ENCODE measurements at places on chromosomes 5 and 9.

DNA sequence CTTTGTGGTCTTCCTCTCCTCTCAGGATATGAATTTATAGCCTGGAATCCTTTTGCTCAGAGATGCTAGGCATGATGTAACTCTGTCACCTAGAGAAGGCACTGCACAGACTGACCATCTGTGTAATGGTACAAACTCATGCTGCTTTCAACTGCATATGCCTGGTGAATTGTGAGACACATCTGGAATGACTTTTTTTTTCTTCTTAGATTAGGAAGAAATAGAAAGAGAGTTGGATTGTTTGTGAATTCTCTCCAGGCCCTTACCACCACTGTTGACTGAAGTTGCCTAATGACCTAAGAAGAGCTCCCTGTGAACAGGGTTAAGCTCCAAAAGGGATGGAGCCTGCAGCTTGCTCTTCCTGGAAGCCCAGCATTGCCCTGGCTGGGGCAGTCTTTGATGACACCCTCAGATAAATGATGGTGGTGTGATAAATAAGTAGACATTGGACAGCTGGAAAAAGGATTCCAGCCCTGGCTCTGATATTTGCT, 47.8 kb upstream of the TRIM32 start:
- no peak for DNase-seq

GRCh38 chr5:24226479-24226878, 418.3 kb downstream of the CDH10 start:
- no peak for DNase-seq

GRCh38 chr9:98698856-98699255, 9.9 kb downstream of the GABBR2 start:
- no peak for DNase-seq

GRCh38 chr9:121811140-121811539, 159.7 kb downstream of the DAB2IP start:
- DNase-seq: no peak

- DNase-seq: no peak
Observed at GRCh38 chr9:116155698-116156039, 2.1 kb downstream of the PAPPA start.

DNA sequence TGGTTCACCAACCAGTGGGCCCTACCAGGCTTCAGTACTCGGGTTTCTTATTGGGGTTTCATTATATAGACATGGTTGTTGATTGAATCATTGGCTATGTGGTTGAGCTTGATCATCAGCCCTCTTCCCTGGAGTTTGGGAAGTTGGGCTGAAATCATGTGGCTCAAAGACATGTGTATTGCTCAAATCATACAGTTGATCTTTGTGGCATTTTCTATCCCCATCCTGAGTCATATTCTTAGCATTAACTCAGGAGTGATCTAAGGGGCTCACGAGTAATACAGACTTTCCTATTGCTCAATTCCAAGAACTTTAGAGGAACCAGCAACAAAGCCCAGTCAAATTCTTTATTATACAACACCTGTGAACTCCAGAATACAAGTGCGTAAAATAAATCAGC, 66.2 kb downstream of the SMC5 start:
- DNase-seq: no peak

DNA sequence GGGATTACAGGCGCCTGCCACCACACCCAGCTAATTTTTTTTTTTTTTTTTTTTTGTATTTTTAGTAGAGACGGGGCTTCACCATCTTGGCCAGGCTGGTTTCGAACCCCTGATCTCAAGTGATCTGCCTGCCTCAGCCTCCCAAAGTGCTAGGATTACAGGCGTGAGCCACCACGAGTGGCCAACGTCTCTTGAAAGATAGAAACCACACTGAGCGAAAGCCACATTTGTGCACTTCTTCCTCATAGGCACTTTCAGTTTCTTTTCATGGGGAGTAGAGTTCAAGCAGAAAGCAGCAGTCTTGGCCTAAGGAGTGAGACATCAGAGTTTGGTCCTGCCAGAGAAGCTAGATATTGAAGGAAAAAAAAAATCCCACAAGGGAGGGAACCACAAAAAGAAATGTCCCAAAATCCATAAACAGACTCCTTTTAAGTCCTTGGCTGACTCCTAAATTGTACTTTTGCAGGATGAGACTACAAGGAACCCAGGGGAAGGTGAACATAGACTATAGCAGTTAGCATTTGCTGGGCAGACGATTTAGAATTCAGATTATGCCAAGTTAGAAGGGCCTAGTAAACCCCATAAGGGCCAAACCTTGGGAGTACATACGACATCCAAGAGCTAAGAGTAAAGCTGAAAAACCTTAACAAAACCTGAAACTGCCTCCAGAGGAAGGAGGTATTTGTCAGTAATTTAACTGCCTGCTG, 43.9 kb upstream of the GLIPR2 start:
- no peak for DNase-seq

- no peak for DNase-seq
Observed at GRCh38 chr5:163815240-163815791, 309.9 kb downstream of the MAT2B start.

GRCh38 chr9:90188656-90189055, 454.0 kb downstream of the DIRAS2 start:
- no peak for DNase-seq

DNA sequence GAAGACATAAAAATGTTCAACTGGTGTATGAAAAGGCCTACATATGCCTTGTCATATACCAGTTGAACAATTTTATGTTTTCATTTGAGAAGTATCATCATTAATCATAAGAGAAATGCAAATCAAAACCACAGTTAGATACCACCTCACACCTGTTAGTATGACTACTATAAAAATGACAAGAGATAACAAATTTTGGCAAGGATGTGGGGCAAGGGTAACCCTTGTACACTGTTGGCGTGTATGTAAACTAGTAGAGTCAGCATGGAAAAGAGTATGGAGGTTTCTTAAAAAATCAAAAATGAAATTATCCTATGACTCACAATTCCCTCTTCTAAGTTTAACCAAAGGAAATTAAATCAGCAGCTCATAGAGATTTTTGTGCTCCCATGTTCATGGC, 250.4 kb upstream of the ST8SIA4 start:
- no peak for DNase-seq

GRCh38 chr9:121892706-121893105, 200.4 kb downstream of the TTLL11 start:
- DNase-seq: no peak

DNA sequence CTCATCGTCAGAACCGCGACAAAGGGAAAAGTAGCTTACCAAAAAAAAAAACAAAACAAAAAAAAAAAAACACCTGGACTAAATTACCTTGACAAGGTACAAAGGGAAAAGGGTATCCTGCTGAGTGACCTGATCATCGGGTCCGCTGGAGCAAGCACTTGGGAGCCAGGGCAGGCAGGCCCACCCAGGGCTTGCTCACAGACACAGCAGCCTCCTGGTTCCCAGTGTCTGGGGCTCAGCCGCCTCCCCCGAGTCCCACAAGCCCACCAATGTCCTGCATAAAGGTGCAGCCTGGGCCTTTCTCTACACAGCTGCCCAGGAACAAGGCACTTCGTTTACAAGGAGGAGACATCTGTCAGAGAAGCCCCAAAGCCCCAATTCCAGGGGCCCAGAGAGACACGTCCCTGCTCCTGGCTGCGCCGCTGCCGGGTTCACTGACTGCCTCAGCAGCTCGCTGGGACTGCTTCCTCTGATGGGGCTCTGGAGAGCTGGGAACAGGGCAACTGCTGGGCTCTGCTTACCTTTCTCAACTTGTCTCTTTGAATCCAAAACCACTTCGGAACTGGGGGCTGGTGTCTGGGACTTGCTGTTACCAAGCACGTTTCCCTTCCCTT, 63.4 kb downstream of the GOLM1 start:
- DNase-seq: no peak

- DNase-seq: no peak
Observed at GRCh38 chr5:157476702-157477408, 16.8 kb downstream of the NIPAL4 start.

DNA sequence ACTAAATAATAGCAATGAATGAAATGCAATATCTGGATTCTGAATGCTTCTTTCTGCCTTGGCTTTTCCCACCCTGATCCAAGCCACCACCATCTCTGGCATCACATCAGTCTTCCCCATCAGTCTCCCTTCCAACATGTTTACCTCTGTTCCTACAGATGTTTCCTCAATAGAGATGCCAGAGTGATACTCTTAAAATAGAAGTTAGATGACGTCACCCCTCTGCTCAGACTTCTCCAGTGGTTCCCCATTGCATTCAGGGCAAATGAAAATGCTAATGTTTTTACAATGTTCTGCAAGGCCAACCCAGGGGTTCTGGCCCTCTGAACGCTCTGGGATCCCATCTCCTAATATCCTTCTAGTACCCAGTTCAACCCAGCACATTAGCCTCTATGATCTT, 305.8 kb downstream of the TRIM32 start:
- DNase-seq: no peak

GRCh38 chr9:110912419-110913291, 125.6 kb downstream of the LPAR1 start:
- no peak for DNase-seq

DNA sequence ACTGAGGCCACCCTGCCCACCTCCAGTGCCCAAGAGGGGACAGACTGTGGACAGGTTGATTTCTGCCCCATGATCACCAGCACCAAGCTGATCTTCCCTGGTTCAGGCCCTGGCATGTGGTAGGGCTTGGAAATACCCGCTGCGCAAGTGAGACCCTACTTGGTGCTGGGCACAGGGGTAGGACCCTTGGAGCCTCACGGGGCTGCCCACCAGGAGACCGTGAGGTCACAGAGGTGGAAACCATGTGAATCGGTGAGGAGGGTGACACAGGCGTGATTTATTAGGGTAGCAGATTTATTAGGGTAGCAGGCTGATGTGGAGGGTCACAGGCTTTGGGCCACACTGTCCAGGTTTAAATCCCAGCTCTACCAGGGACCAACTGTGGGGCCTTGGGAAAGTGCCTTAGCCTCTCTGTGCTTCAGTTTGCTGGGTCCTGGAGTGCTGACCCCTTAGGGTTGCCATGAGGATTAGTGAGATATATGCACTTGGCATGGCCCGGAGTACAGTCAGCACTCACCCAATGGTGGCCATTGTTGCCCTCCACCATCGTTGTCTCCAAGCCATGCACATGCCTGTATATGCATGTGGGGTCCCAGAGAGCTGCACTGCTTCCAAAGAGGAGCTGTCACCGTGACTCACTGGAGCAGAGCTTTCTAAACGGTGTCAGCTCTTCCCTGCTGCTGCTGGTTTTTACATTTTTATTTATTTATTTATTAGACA, 20.9 kb upstream of the DUSP1 start:
- no peak for DNase-seq

- no peak for DNase-seq
Observed at GRCh38 chr5:171422902-171423663, 3.6 kb downstream of the FGF18 start.

DNA sequence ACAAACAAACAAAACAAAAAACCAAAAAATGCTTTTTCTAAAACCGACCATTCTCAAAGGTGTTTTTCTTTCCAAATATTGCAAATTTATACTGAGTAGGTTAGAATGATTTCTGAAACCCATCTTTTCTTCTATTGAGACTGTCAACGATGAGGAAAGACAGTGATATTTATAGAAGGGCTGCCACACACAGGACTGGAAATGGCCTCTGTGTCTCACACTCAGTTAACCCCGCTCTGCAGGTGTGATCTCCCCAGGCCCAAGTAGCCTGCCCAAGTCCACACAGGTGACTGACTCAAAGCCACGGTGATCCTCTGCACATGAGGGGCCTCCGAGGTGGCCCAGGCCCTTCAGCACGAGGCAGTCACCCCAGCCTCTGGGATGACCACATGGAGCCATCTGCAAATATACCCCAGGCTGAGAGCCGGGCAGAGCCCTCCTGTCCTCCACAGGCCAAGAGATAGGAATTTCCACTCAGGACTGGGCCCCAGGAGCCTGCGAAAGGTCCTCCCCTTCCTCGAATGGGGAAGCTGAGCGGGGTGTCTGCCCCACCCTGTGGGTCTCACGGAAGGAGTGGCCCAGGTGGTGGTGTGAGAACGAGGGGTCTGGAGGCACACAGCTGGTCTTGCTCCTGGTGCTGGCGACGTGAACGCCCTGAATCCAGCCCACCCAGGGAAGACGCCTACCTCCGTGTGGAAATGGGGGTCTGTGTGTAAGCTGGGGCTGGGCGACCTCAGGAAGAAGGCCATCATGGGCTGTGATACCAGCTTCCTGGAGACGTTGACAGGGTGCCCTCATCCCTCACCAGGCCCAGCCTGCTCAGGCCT, 53.0 kb upstream of the PHYKPL start:
- no peak for DNase-seq

GRCh38 chr9:109270971-109271925, 49.6 kb downstream of the EPB41L4B start:
- no peak for DNase-seq

- no peak for DNase-seq
Observed at GRCh38 chr9:76101491-76101890, 211.0 kb downstream of the PCSK5 start.

DNA sequence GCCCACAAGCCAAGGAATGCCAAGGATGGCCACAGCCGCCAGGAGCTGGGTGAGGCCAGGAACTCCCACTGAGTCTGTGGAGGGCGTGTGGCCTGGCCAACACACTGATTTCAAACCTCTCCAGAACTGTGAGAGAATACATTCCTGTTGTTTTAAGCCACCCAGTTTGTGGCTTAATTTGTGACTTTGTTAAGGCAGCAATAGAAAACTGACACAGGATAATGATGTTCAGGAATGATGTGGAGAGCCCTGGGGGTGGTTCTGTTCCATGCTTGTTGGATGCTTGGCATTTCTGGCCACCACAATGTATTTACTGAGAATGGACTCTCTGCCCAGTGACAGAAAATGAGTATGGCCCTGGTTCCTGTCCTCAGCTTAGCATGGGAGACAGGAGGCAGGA, 82.8 kb downstream of the DAP start:
- DNase-seq: no peak

GRCh38 chr5:153767221-153768188, 271.2 kb downstream of the FAM114A2 start:
- DNase-seq: no peak

DNA sequence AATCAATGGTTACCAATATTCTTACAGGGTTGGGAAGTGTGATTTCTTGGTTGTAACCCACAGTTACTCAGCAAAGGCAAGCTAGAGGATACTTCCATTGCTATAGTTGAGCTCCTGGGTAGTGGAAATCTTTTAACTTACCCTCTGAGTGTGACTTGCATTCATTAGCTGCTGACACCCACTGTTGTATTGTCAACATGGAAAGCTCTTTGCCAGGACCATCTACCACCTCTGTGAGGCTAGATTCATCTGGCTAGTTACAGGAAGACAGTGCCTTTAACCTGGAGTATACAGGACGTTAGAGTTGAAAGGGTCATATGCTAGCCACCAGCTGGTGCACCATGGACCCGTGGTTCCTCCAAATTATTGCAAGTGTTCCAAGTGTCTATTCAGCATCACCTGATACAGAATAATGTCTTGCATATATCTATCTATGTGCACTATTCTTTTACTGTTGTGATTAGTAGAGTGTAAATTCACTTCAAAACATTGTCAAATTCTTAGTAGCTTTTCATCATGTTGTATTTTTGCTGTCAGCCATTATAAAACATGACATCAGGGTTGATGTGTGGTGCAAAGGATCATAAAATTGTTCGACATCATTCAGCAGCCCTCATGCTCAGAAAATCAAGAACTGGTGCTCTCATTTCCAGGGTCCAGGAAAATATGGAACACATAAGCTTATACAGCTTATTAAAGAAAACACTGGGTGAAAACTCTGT, 239.0 kb downstream of the PJA2 start:
- DNase-seq: no peak

- no peak for DNase-seq
Observed at GRCh38 chr5:15183520-15183919, 311.9 kb upstream of the ANKH start.

- no peak for DNase-seq
Observed at GRCh38 chr5:10528827-10529226, 35.0 kb upstream of the ANKRD33B start.

- DNase-seq: no peak
Observed at GRCh38 chr5:168365581-168366081, 74.2 kb downstream of the WWC1 start.

GRCh38 chr9:138117836-138118235, 240.3 kb downstream of the CACNA1B start:
- DNase-seq: no peak
